Suppressor macrophage treated with lipopolysaccharide for 4 hours (primary cell): ENCODE measurements at places on chromosomes 1 and 21.

DNA sequence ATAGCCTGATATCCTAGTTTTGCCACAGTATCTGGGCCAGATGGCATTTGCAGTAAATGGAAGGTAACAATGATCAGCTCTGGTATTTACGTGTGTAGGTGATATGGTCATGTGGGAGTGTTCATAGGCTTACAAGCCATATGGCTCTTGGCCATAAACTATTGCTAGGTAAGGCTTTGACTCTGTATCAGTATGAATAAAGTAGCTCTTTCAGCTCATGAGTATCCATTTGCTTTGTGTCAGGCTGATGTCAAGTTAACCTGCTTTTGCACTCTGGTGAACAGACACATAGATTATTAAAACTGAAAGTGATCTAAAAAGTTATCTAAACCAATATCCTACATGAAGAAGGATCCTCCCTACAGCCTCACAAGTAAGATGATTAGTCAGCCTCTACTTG lies 69.0 kb downstream of the DDR2 start:
- no peak for DNase-seq

DNA sequence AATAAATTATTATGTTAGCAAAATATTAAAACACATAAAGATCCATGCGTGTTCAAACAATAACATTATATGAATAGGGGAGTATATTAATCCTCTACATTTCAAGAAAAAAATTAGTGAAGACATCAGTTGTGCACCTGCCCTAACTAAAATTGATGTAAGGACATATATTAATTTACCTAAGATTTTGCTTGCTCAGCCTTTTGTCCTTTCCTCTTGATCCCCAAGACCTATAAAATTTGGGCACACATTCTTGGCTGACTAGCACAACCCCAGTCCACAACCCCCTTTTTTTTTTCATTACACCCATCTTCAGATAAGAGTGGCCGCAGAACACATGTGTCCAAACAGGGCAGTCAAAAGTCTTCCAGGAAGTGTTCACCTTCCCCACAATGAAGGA lies 6.6 kb downstream of the KRTAP21-2 start:
- no peak for DNase-seq

DNA sequence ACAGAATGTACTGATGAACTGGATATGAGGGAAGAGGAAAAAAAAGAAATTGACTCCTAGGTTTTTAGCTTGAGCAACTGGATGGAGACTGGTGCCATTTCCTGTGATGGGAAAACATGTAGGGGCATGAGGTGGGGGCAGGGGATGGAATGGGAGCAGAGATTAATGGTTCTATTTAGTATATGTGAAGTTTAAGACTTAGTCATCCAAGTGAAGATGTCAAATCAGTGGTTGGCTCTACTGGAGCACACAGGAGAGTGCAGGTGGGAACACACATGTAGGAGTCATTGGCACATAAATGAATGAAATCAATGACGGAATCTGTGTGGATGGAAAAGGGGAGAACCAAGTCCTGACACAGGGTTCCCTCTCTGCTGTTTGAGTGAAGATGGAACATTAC lies 224.4 kb upstream of the COA6 start:
- DNase-seq, result no peak

- no peak for DNase-seq
Measured at GRCh38 chr1:91864017-91864700, 21.8 kb downstream of the TGFBR3 start.

DNA sequence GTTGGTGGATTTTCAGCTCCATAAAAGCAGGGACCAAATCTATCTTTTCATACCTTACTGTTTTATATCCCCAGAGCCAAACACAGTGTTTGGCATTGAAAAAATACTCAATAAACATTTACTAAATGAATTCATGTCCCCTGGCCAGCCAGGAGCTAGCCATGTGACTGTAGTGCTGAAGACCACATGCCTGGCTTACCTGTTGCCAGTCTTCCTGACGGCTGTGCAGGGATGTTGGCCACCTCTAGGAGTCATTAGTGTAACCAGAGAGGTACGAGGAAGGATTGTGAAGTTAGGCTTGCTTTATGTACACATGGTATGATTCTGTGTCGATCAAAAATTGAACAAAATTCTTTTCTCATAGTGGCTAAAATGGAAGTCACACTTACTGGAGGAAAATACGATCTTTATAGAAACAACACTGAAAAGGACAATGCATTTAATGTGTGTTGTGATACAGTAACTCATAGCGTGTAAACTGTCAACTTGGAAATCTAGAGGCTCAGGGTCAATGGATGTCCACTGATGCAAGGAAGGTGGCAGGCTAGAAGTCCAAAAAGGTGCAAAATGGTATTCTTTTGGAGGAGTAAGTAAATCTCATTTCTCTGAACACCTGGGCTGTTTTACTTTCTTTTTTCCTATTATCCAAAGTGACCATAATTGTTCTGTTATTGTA lies 60.9 kb downstream of the FGGY start:
- no peak for DNase-seq

- DNase-seq, result no peak
Measured at GRCh38 chr1:44135886-44136285, 5.5 kb downstream of the KLF18 start.

GRCh38 chr1:179510038-179510437 lies 65.7 kb downstream of the NPHS2 start:
- DNase-seq, result no peak

- no peak for DNase-seq
Measured at GRCh38 chr1:24004132-24004531, 24.0 kb upstream of the SRSF10 start.

- no peak for DNase-seq
Measured at GRCh38 chr1:17229379-17229778, 19.5 kb upstream of the PADI3 start.

- DNase-seq, result no peak
Measured at GRCh38 chr1:150257624-150258585, at the start of gene CA14. CA14 (plus strand) TSS chr1:150257774; CDS start chr1:150258129, 355 bp downstream.

DNA sequence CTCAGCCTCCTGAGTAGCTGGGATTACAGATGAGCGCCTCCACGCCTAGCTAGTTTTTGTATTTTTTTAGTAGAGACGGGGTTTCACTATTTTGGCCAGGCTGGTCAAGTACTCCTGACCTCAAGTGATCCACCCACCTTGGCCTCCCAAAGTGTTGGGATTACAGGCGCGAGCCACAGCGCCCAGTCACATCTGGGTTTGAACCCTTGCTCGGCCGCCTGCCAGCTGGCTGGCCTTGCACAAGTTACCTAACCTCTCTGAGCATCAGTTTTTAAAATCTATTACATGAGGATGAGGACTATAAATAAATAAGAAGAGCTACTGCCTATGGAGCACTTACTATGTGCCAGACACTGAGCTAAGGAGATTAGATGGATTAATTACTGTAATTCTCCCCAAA lies 17.7 kb upstream of the PADI2 start:
- DNase-seq, result no peak

GRCh38 chr1:3454811-3455618 lies 550 bp downstream of the ARHGEF16 start:
- peak; percentile 36 for DNase-seq

GRCh38 chr1:39852214-39852791 lies 31.0 kb downstream of the TRIT1 start:
- DNase-seq, result no peak

GRCh38 chr1:113912594-113913311 lies 7.6 kb downstream of the DCLRE1B start:
- DNase-seq, result no peak

GRCh38 chr1:93878889-93879586 lies at the start of gene DNTTIP2:
DNTTIP2 (minus strand) TSS chr1:93879206; CDS start chr1:93879148, 58 bp downstream.
- peak; percentile 95 for DNase-seq

GRCh38 chr1:10793129-10793651 lies 3.3 kb downstream of the CASZ1 start:
- no peak for DNase-seq

- no peak for DNase-seq
Measured at GRCh38 chr1:233865902-233866301, 38.6 kb upstream of the SLC35F3 start.

DNA sequence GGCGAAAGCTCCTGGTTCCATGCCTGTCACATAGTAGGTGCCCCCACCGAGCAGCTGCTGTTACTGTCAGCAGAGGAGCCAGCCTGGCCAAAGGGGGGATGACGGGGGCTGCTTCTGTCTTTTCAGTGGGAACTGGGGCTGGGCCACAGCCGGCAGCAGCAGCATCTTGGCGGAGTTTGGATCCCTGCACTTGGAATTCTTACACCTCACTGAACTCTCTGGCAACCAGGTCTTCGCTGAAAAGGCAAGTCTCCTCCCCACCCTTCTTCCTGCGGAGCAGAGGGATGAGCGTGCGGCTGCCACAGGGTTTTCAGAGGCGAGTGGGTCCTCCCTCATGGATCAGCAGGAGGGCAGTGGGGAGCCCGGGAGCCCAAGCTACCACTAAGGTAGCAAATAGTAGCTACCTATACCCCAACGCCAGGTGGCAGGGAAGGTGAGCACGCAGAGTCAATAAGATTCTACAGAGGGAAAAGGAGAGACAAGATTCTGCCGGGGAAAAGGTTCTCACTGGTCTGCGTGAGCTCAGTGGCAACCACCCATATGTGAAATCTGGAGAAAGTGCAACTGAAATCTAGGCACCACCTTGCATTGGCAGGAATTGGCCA lies 41.4 kb upstream of the SELENON start:
- no peak for DNase-seq

GRCh38 chr1:166133857-166134256 lies 32.9 kb downstream of the FAM78B start:
- no peak for DNase-seq

DNA sequence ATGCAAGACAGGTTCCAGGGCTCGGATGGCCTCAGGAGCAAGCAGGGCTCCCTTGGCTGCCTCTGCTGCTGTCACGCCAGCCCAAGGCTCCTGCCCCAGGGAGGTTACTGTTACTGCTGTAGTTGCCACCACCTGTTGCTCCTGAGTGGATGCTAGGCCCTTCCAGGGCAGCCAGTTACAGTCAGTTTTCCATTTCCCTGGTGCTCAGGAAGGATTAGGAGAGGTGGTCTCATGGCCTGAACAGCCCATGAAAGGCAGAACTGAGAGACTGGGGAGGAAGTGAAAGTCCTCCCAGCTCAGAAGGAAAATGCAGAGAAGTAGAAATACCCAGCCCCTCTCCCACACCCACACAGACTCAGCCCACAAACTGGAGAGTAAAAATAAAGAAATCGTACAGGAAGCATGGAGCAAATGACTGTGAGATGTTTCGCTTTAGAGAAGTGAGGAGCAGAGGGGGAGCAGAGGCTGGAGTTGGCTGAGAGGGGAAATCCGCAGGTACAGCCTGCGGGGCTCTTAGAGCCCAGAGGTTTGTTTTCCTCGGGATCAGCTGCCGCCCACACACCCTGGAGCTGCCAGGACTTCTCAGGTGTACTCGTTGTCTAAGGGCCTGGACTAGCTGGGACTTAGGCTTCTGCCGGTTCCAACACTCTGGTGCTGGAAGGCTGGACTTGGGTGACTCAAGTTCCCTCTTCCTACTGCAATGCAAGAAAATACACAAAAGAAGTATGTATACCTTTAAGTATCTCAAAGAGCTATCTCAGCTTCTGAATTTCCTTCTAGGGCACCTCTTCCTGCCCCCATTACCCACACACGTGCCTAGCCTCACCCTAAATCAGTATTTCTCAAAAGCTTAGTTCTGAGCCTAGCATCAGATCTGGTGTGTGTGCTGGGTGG lies 2.3 kb downstream of the IL6R start:
- DNase-seq, result peak; percentile 95

GRCh38 chr1:34697818-34698217 lies 57.0 kb upstream of the GJB5 start:
- DNase-seq, result no peak

- no peak for DNase-seq
Measured at GRCh38 chr1:246679794-246680177, 44.4 kb upstream of the SCCPDH start.

DNA sequence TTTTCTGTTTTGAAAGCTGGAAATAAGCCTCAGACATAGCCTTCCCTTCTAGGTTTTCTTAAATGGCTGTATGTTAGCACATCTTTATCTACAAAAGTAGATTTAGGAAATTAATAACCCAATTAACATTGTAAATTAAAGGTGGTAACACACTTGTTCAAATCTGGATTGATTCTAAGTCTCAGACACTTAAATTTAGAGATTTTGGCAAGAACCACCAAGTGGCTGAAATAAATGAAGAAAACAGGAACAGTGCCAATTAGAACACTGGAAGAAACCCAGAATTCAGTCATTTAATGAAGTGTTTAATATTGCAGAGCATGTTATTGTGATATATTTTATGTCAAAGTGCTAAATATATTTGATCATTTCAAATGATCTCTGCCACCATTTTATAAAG lies 628.2 kb downstream of the USP25 start:
- no peak for DNase-seq

DNA sequence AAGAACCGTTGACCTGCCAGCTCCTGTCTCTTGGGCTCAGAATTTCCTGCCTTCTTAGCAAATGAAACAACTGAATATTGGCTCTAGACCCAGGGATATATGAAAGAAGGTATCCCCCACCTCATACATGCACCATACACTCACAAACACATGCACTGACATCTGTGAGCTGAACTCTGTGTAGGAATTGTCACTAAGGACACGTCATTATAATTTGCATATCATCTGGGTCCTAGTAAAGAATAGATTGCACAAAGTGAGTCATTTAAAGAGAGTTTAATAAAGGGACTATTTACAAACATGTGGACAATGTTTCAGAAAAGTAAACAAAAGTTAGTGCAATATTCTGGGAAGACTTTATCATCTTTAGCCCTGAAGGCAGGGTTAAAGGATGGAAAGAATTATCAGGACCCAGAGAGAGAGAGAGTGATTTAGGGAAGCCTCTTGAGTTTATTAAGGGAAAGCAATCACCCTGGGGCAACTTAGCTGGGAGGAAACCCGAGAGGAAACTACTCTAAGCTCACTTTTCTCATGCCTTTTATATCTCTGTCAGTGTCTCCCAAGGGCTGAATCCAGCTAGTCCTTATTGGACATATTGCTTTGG lies 74.1 kb upstream of the PLA2G4A start:
- no peak for DNase-seq

DNA sequence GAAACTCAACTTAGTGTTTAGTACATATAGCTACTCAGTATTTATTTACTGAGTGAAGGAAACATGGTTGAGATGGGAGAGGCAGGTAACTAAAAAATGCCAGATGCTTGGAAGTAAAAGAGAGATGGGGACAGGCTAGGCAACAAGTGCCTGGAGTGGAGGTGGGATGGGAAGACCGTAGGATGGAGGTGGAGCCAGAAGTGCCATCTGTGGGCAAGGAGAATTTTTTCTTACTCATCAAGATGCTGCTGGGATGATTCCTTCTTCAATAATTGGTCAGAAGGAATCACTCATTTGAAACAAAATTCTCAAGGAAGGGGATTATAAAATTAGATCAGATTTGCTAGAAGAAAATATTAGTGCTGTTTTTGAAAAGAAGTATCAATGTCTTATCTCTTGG lies 72.9 kb downstream of the IFI44 start:
- DNase-seq, result no peak

DNA sequence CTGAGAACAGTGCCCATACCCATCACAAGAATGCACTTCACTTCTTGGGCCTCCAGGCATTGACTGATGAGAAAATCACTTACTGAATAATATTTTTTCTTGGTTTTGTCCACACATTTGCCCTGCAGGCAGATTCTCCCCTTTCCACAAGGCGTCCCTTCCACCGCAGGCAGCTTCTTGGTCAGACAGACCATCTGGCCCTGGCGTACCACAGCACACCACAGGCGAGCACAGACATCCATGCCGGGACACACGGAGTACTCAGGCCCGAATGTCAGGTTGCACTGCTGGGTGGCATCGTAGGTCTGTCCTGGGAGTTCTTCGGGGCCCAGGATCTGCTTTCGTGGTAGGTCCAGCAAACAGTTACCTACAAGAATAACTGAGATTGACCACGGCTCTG lies 32.5 kb downstream of the ADAMTS5 start:
- no peak for DNase-seq

GRCh38 chr1:72567521-72567920 lies 285.2 kb upstream of the NEGR1 start:
- DNase-seq, result no peak

GRCh38 chr1:41431490-41432350 lies 52.8 kb downstream of the EDN2 start:
- no peak for DNase-seq
